ENCODE measurements at places on chromosomes 6 and 20.

GRCh38 chr6:91852252-91852651, 1265.4 kb upstream of the MAP3K7 start:
- no peak for DNase-seq

GRCh38 chr6:111602481-111603011, 3.1 kb downstream of the TRAF3IP2 start:
- DNase-seq = no peak

- DNase-seq = peak; percentile 48
Observed at GRCh38 chr6:88380618-88381288, 214.6 kb upstream of the CNR1 start.

GRCh38 chr6:125008261-125008703, 46.0 kb downstream of the RNF217 start:
- DNase-seq = no peak

DNA sequence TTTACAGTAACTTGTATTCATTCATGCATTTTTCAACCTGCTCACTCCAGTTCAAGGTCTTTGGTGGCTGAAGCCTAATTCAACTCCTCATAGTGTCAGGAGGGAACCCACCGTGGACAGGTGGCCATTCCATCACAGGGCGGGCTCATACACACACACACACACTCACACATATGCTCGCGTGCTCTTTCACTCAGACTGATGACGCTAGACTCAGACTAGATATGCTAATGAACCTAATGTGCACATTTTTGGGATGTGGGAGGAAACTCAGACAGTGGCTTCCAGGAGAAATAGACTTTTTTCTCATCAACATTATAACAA, 56.7 kb downstream of the TRIM27 start:
- no peak for DNase-seq

DNA sequence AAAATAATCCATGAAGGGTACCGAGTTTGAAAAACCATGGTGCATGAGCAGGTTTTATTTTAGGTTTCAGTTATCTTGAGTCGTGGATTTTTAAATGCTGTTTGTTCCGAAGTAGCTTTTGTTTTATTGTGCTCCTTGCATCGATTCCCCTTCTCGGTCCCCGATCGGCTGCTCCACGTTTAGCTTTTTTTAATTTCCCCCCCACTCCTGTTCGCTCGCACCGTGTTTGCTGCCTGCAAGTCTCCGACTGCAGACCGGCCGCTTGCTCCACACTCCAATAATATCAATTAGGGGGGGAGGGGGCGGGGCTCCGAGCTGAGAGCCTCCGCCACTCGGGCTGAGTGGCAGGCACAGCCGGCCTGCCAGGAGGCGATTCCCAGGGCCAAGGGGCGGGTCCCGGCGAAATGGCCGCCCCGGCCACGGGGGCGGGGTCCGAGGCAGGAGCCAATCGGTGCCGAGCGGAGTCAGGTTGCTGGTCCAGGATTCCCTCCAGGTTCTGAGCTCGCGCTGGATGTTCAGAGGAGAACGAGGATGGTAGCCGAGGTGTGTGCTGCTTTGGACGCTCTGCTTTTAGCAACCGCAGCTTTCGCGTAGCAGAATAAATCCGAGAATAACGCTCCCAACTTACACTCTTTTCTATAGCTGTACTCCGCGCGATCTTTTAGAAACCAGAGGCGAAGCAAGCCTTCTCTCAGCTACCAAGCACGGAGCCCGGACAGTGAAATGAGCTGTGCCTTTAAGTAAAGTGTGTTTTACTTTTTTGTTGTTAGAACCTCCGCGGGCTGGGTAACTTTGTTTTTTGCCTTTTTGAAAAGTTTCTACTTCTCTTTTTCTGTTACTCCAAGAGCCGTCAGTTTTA, at the start of gene EPHA7:
Gene EPHA7, minus strand, starts transcription at position 256 of the 859 bp plus-strand sequence. Its CDS starts 218 bp downstream, at position 38.
- no peak for DNase-seq

DNA sequence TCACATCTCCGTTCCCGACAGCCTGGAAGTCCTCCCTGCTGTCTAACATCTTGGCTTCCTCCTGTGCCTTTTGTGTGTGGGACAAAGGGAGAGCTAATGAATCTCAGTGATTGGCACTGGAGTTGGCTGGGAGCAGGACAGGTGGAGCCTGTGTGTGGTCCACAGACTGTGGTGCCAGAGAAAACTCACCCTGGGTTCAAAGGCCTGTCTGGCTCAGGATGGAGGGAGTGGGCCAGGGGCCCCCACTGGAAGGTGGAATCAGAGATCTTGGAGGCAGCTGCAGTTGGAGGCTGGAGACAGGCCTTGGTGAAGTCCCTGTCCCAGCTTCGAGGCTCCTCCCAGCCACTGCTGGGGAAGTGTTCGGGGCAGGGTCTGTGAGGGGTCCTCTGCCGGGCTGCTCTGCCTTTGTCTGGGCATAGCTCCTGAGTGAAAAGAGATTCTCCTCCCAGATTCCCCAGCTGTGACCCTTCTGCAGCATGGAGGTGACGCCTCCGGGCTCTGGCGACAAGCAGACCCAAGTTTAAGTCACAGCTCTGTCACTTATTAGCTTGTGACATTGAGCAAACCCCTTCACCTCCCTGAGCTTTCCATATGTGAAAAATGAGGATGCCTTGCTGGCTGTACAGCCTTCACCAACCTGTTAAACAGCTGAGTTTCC, 13.9 kb upstream of the ITPR3 start:
- DNase-seq = no peak

DNA sequence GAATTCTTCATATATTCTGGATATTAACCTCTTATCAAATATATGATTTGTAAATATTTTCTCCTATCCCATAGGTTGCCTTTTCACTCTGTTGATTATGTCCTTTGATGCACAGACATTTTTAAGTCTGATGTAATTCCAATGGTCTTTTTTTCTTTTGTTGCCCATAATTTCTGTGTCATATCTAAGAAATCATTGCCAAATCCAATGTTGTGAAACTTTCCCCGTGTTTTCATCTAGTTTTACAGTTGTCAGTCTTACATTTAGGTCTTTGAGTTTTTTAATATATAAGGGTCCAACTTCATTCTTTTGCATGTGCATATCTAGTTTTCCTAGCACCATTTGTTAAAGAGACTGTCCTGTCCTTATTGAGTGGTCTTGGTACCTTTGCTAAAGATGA, 111.5 kb downstream of the SESN1 start:
- no peak for DNase-seq

DNA sequence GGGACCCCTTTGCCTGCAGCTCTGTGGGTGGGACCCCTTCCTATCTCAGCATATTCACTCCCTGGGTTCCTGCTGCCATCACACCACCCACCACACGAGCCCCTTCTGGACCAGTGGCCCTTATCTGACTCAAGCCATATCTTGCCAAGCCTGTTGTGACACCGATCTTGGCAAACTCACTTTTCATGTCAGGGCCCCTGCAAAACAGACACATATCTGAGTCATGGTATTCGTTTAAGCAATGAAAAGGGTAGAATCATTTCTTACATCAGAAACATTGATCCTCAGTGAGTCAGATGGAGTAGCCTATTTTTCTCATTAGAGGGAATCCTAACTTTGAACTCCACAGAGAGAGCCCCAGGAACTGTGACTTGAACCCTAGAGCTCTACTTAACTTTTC, 10.6 kb downstream of the RAET1E start:
- no peak for DNase-seq

GRCh38 chr6:20574355-20574754, 40.1 kb downstream of the CDKAL1 start:
- no peak for DNase-seq

- DNase-seq = no peak
Observed at GRCh38 chr20:48791014-48791413, 36.8 kb downstream of the PREX1 start.

GRCh38 chr6:75283907-75284631, 523 bp downstream of the TMEM30A start:
- DNase-seq = no peak

DNA sequence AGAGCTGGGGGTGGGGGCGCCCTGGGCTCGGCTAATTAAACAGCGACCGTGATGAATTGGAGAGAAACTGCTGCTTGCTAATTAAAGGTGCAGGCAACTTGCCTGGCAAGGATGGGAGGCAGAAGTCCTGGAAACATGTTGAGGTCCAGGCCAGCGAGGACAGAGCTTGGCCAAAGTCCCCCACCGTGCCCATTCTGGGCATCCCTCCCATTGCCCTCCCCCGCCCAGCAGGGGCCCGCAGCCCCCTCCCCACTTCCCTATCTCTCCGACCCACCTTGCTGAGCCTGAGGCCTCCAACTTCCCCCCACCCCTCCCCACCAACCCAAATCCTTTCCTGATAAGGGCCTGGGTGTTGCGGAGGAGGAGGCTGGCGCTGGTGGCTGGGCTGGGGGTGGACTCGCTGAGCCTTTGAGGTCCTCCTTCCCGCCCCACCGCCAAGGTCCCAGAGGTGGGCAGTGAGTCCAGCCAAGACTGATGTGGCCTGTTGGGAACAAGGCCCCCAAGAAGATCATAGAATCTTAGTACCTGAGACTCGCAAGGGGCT, 23.3 kb downstream of the C20orf203 start:
- DNase-seq = no peak

- DNase-seq = no peak
Observed at GRCh38 chr6:136803608-136804007, 11.3 kb upstream of the MAP3K5 start.

GRCh38 chr20:4159765-4160490, 144.6 kb upstream of the RNF24 start:
- no peak for DNase-seq

GRCh38 chr6:133610227-133610840, 278.6 kb upstream of the TCF21 start:
- peak; percentile 73 for DNase-seq

DNA sequence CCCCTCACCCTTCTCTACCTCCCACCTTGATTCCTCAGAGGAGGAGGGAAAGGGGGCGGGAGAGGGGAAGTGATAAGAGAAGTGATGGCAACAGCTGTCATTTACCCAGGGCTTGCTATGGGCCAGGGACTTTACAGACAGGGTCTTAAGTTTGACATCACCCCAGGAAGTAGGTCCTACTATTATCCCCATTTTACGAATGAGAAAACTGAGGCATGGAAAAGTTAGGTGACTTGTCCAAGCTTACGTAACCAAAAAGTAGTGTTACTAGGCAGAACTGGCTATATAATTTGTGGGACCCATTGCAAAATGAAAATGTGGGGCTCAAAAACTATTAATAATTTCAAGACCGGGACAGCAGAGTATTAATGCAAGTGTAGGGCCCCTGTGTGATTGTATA, 10.5 kb upstream of the FANCE start:
- no peak for DNase-seq

DNA sequence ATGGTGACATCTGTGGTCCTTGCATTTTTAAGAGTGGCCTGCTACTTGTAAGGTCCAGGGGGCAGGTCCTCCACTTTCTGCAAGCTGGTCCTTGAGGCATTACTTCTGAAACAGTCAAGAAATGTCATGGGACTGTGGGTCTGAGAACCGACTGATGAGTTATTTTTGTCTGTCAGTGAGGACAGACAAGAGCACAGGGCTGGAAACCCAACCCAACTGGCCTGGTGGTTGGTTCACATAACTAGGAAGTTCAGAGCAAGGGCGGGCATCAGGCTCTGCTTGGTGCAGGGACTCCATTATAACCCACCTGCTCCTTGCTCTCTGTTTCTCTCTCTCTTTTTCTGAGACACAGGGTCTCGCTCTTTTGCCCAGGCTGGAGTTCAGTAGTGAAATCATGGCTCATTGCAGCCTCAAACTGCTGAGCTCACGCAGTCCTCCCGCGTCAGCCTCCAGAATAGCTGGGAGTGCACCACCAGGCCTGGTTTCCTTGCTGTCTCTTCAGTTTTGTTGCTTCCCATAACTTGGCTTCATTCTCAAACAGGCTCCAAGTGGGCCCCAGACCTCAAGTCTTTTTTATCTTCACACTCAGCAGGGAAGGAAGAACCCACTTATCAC, 9.2 kb downstream of the CST3 start:
- no peak for DNase-seq

DNA sequence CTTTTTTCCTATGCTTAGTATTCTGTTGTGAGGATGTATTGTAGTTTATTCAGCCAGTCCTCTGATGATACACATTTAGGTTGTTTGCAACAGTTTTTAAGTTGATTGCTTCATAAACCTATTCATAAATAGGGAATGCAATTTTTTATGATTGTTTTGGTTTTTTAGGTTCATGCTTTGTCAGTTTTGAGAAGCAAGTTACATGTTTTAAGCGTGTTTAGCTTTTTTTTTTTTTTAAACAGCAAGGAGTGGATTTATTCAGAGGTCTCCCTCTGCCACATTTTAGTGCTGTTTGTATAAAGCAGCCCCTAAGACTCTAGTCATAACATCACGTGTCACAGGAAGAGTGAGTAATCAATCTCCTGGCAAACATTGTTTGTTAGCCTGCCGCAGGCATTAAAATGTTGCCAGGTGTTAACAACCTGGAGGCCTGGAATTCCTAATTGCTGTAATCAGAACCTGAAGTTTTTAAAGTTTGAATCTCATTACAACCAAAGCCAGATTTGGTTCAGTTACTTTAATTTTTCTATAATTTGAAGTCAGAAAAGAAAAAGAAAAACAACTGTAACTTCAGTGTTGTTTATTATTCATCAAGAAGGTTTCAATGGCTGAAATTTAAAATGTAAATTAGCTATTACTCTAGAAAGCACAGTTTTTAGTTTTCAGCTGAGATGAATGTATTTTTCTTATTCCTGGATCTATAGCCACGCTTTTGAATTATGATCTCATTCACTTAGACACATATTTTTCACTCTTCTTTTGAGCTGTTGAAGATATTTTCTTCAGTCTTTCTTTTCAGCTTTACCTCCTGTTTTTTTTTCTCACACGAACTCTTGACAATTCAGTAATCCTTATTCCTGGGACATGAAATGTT, 59.2 kb downstream of the KCNS1 start:
- peak; percentile 78 for DNase-seq

- no peak for DNase-seq
Observed at GRCh38 chr6:159062564-159062945, 17.8 kb upstream of the TAGAP start.

All from HT1080 (cell line).